Naive thymus-derived CD8-positive, alpha-beta T cell (primary cell): ENCODE measurements at places on chromosomes 1 and 21.

GRCh38 chr1:28280501-28280900 lies 21.2 kb downstream of the SESN2 start:
- H3K4me3 ChIP-seq, result no peak overlapping the region
- no peak for DNase-seq
- H3K4me1 ChIP-seq, result peaks cover 6% of the 10 kb centered on the region
- peaks cover 3% of the 10 kb centered on the region for H3K36me3 ChIP-seq

GRCh38 chr1:153231785-153232184 lies 14.4 kb downstream of the PRR9 start:
- no peak for DNase-seq
- no peak overlapping the region for H3K4me3 ChIP-seq
- H3K27me3 ChIP-seq, result peaks cover 23% of the 10 kb centered on the region
- H3K36me3 ChIP-seq, result no peaks in the 10 kb centered on the region
- no peaks in the 10 kb centered on the region for H3K4me1 ChIP-seq

DNA sequence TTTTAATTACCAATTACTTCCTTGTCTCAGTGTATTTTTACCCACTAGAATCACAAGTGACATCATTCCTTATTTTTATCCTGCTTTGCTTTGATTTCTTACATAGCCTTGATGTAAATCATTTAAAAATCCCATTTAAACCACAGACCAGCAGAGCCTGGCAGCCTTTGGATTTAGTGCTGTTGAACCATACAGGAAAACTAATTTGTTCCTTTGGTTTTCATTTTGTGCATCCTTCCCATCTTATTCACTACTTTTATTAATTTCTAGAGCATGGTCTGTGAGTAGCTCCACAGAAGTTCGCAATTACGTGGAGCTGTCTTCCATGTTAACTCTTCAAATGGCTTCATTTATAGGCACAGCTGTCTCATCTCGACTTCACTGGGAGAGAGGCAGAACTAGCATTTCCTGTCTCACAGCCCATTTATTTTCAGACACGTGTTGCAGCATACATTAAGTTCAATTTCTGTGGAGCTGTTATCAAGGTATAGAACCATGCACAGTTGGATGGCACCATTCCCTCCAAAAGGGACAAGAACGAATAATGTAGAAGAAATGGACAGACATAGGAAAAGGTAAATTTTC lies 235.3 kb downstream of the MRPL39 start:
- H3K4me1 ChIP-seq, result peaks cover 3% of the 10 kb centered on the region
- no peak for DNase-seq
- no peaks in the 10 kb centered on the region for H3K27me3 ChIP-seq
- H3K4me3 ChIP-seq, result no peak overlapping the region
- H3K27ac ChIP-seq, result no peak overlapping the region

DNA sequence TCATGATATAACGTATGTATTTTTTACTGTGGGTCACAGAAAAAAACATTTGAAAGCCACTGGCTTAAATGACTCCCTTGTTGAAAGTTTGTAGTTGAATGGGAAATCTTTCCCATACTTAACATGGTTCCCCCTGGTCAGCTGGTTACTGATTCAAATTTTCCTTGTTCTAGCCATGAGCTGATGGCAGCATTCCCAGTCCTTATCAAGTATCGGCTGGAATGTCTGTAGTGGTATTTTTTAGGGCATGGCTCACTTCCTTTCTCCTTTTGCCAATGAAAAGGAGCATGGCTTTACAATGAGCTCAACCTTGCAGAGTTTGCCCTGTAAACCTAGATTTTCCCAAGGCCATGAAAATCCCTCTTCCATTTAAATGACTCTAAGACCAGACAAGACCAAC lies 55.7 kb downstream of the GIPC2 start:
- DNase-seq, result no peak
- H3K4me1 ChIP-seq, result no peaks in the 10 kb centered on the region
- peaks cover 8% of the 10 kb centered on the region for H3K27me3 ChIP-seq
- H3K27ac ChIP-seq, result no peak overlapping the region
- no peak overlapping the region for H3K4me3 ChIP-seq

DNA sequence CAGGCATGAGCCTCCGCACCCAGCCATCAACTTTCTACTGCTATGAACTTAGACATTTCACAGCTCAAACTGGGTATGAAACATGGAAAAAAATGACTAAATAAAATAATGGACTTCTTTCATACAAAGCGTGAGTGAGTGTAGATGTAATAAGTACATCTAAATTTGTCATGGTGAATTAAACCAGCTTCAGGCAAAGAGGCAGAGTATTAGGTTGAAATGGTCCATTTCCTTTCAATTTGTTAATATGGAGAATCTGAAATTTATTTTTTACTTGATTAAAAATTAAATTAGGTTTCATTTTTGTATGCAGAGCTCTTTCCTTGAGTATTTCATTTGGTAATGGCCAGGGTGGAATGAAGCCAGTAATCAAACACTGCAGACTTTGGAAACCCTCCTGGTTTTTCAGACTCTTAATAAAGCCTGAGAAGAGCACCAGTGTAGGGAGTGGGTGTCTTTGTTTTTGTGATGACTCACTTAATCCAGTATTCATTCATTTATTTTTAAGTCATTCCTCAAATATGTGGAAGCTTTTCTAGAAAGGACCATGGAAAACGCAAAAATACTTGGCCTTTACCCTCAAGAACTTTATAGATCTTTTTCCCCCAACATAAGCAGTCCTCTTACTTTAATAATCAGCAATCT lies 49.2 kb downstream of the ALG14 start:
- DNase-seq, result no peak
- no peaks in the 10 kb centered on the region for H3K27me3 ChIP-seq
- no peak overlapping the region for H3K4me3 ChIP-seq

DNA sequence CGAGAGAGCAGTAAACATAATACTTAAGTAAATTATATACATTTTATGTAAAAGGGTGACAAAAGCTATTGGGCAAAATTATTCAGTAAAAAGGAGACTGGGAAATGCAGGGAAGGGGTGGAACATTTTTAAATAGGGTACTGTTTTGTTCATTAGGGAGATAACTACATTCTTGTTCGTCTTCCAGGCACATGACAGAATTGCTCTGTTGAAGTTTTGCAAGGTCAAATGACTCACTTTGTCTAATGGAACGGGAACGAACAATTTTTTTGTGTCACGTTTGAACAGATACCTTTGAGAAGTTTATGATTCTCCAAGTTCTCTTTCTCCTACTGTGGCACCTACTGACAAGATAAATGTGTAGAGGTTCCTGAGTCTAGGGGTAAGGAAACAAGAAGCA lies 382.3 kb upstream of the ZRANB2 start:
- H3K27me3 ChIP-seq, result no peaks in the 10 kb centered on the region
- no peaks in the 10 kb centered on the region for H3K36me3 ChIP-seq
- no peak overlapping the region for H3K4me3 ChIP-seq
- H3K27ac ChIP-seq, result no peak overlapping the region
- no peaks in the 10 kb centered on the region for H3K4me1 ChIP-seq
